Ammon's horn (tissue), 1 donor: ENCODE measurements at places on chromosomes 11 and 22.

GRCh38 chr22:19730655-19731360 is 7.5 kb downstream of the GP1BB start:
- DNase-seq: peak; percentile 84

- peak; percentile 16 for DNase-seq
These were observed 702.9 kb downstream of the DLG2 start for GRCh38 chr11:84924154-84924692.

DNA sequence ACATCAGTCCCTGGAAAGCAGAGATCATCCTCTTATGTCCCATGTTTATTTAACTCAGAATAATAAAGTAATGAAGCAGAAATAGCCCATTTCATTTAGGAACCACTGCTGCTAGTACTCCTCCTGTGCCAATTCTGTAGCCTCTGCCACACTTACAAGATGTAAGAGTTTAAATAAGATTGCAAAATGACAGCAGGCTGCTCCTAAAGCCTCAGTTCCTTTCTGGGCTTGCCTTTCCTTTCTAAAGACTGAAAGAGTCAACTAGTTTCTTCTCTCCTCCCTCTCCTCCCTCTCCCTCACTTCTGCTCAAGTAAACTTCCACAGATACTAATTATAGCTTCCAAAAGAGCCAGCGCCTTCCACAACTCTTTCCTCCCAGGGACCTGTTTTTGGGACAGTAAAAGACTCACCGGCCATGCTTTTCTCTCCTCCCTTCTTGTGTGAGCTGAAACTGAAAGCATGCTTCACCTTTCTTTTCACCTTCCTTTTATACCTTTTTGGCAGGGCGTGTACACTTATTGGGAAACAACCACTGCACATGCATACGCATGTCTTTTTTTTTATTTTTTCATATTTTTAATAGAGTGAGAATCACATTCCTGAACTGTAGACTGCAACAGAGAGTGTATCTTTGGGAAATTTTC is 26.1 kb upstream of the CARD16 start:
- DNase-seq: no peak

DNA sequence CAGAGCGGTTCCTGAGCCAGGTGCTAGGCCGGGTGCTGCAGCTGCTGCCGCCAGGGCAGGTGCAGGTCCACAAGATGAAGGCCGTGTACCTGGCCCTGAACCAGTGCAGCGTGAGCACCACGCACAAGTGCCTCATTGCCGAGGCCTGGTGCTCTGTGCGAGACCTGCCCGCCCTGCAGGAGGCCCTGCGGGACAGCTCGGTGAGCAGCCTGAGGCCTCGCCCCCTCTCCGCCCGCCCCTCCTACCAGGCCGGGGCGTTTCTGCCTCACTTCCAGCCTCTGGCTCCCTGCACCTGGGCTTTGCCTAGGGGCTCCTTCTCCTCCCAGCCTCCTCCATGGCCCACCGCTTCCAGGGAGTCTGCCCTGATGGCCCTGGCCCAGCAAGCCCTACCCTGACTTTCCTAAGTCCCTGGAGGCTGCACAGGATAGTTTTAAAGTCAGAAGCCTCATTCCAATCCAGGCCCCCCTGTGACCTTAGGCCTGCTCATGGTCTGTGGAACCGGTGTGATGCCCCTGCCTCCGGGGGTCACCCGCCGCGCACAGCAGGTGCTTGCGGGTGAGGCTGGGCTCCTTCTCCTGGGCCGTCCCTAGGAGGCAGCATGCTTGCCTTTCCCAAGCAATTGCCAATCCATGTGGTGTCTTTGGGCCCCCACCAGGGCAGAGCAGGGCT is 5.5 kb downstream of the TCIRG1 start:
- no peak for DNase-seq

DNA sequence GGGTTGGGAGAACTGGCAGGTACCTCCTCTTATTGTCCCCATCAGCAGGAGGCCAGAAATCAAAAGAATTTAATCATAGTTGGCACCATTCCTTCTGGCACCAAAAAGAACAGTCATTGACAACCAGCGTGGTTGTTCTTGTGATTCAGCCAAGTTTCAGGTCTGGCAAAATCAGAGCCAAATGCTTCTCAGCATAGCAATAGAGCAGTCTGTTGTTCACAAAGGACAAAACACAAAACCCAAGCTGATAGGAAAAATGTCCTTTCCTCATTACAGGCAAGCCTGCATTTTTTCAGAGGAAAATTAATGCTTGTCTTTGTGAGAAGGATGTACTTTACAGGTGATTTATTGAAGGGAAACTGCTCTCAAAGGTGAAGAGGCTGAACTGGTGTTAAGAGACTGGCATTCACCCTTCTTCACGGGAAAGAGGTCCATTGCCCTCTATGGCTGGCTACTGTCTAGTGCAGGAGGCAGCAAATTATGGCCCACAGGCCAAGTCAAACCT is 241.8 kb upstream of the ARHGAP42 start:
- peak; percentile 81 for DNase-seq

DNA sequence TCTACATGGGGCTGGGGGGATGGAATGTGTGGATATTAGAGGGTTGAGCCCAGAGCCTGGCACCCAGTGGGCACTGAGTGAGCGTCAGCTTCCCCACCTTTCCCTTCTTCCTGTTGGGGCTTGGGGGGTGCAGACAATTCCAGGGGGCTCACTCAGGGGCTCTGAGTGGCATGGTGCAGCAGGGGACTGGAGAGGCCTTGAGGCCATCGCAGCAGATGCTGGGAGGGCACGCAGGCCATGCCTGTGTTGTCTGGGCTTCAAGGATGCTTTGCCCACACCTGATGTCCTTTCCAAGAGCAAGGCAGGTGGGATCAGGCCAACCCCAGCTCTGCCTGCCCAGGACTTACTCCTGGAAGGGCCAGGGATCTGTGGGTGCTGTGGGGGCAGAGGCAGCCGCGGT is 11.2 kb upstream of the TTLL12 start:
- DNase-seq: no peak

DNA sequence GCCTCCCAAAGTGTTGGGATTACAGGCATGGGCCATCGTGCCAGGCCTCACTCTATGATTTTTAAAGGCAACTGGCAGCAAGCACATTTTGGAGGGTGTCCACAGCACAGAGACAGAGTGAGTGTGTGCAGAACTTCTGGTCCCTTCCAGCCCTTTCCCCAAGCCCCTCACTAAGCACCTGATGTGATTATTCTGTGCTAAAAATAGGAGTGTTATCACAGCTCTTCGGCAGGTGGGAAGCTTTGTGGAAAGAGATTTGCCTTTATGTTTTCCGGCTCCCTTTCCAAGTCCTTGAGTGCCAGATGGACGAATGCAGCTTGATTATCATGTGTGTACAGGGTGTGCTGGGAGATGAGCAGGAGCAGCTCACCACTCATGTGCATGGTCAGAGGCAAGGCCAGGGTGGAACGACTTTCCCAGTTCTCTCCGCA is 310.8 kb downstream of the DDX10 start:
- DNase-seq: no peak

DNA sequence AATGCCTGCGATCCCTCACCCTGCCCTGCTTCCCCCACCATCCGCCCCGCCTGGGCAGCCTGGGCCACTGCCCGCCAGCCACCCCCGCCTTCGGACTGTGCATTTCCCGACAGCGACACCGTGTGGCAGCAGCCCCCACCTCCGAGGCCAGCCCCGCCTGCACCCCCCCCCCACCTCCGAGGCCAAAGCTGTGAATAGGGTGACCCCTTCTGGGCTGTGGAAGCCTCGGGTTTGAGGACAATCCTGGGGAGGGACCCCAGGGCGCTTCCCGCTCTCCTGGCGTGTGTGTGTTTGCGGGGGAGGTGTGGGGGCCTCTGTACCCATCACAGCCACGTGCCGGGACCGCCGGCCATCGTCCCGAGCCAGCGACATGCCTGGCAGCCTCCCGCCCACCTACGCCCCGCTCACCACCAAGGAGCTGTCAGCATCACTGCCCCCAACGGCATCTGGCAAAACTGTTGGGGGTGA is 33.8 kb upstream of the PPARA start:
- DNase-seq: peak; percentile 95

GRCh38 chr22:27340047-27340446 is 461.5 kb downstream of the MN1 start:
- no peak for DNase-seq
